ENCODE measurements at places on chromosomes 2 and 18. TPM values are rescaled to one million over a fixed set of nuclear protein-coding genes. Genes with fewer than 3 reads are reported as not detected.

Gene ENOSF1
- polyA plus RNA-seq: 30.8 TPM

Gene CCDC148
- polyA plus RNA-seq: 0.26 TPM

DNA sequence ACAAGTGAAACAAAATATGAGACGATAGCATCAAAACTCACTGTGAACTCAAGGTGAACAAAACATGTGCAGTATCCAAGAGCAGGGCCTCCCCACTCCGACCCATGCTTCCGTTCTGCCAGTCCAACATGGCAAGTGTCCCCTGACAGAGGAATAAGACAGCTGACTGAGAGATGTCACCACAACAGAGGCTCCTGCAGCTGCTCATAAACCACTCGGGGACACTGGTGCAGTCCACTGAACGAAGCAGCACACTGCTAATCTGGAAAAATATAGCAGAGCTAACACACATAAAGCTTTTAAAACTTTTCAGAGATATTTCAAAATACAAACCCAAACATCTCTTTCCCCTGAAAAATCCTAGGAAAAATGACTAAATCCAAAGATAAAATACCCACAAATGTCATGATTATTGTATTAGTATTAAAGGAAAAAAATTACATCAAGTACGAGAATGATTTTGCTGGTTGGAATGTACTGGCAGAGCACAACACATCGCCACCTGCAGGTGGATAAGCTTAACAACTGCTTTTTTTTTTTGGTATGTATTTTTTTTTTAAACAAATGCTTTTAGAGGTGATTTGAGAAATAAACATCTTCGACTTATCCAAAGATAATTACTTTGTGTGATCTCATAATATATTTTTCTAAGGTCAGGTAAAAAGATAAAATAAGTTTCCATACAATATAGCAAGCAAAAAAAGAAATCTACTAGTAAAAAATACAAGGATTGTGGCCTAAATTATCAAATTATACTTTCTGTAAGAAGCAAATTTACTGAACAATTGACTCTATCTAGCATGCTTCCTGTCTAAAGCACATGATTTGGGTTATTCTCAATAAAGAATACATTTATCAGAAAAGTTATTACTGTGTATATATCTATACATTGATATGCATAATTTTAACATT is 18.6 kb downstream of the THADA start:
- DNase-seq: peak; percentile 40

DNA sequence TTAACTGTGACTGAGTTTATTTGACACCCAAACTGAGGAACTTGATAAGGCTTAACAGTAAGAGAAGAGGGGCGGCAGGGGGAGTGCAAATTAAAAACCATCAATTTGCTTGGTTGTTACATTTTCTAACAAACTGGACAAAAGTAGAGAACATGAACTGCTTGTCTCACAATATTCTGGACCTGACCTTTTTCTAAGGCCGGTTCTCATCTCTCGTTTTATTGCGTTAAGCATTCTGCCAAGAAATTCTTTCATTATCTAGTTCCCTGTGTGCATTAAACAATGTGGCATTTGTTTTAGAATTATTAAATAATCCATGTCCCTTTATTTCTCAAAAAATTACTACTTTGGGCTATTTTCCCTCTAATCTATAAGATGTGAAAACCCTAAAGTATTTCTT is 565.2 kb upstream of the PKDCC start:
- DNase-seq: no peak

DNA sequence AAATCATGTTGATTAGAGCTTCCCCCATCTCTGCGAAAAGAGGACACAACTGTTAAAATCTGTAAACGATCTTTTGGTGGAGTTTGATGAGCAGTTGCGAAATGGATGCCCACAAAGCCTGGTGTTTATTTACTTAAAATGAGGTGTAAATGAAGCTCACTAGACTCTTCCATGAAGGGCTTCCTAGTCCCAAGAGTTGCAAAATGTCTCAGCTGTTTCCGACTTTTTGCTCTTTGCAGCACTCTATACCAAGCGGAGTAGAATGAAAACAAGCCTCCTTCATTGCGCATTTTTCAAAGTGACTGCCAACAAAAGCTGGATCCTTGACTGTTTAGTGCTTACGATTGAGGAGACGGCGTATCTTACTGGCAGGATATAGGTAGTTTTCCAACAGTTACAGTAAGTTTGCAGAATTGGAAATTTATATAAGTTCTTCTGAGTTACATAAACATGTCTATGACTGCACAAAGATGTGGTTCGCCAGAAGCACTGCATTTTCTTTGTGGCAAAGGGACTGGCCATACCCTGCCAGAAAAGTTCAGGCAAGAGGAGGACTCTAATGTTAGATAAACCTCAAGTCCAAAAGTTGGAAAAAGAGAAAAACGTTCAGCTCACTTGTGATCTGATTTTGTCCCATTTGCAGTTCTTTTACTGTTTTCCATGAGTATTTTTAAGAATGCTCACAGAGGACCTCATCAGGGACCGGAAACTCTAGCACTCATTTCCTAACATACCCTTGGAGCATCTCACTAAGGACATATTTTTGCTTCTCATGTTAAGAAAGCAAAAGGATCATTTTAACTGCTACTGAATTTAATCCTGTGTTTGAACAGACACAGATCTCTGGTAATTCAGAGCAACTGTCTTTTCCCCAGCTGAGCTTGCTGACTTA is 42.7 kb downstream of the COLEC12 start:
- DNase-seq: peak; percentile 72

- DNase-seq: no peak
Observed at GRCh38 chr2:168793596-168793995, 8.8 kb upstream of the NOSTRIN start.

- no peak for DNase-seq
Observed at GRCh38 chr2:196276421-196276820, 105.0 kb upstream of the STK17B start.

GRCh38 chr2:23624378-23624777 is 239.4 kb downstream of the KLHL29 start:
- no peak for DNase-seq

GRCh38 chr2:6487765-6488164 is 377.9 kb downstream of the CMPK2 start:
- DNase-seq: no peak

Gene WDPCP
- 8.6 TPM for polyA plus RNA-seq

- DNase-seq: no peak
Observed at GRCh38 chr2:67240507-67240906, 156.6 kb upstream of the ETAA1 start.

DNA sequence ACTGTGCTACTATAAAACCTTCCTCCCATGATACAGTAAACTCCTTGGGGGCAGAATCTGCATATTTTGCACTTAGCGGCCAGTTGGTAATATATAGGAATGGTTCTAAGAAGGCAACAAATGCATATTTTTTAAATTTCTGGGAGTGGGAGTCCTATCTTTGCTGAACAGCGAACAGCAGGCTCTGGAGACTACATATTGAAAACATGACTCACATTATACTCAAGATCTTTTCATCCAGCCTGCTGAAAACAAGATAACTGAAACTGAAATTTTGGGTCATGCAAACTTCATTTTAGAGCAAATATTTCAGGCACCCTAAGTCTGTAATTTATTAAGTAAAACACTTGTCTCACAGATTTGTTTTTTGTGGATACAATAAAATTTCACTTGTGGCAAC is 122.2 kb downstream of the SATB2 start:
- no peak for DNase-seq

GRCh38 chr2:29777161-29777560 is 144.2 kb downstream of the ALK start:
- DNase-seq: no peak

DNA sequence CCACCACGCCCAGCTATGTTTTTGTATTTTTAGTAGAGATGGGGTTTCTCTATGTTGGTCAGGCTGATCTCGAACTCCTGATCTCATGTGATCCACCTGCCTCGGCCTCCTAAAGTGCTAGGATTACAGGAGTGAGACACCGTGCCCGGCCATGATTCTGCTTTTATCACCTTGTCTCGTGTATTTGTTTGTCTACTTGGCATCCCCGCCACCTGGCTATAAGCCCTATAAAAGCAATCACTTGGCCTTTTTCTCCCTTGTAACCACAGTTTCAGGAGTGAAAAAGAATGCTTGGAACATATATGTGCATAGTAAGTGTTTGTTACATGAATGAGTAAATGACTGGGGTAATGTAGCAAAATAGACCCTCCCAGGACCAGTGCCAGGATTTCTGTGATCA is 77.5 kb upstream of the PAPOLG start:
- DNase-seq: no peak

DNA sequence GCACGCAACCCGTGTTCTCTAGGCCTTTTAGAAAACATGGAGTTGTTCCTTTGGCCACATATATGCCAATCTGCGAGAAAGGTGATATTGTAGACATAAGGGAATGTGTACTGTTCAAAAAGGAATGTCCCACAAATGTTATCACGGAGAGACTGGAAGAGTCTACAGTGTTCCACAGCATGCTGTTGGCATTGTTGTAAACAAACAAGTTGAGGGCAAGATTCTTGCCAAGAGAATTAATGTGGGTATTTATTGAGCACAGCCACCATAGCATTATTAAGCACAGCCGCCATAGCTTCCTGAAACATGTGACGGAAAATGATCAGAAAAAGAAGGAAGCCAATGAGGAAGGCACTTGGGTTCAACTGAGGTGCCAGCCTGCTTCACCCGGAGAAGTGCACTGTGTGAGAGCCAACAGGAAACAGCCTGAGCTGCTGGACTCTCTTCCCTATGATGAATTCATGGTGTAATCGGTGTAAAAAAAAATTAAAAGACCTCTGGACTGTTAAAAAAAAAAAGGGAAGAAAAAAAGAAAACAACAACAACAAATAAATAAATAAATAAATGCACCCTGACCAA is 29.0 kb upstream of the REL start:
- DNase-seq: no peak

Gene IL36RN
- polyA plus RNA-seq: not detected

DNA sequence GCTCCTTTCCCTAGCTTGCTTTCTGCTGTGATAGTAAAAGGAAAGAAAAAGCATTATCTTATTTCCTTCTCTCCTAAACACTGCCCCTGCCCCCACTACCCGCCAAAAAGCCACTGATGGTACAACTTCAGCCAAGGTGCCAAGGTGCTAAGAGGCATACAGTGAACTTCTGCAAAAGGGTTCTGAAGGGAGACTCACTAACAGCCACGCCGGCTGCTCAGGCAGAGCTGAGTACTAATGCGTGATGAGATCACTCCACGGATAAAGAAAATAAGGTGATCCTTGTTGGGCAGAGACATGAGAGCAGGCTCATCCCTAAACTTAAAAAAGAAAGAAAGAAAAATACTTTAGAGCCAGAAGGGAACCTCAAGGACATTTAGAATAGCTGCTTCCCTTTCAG is 60.5 kb upstream of the PXDN start:
- DNase-seq: no peak

DNA sequence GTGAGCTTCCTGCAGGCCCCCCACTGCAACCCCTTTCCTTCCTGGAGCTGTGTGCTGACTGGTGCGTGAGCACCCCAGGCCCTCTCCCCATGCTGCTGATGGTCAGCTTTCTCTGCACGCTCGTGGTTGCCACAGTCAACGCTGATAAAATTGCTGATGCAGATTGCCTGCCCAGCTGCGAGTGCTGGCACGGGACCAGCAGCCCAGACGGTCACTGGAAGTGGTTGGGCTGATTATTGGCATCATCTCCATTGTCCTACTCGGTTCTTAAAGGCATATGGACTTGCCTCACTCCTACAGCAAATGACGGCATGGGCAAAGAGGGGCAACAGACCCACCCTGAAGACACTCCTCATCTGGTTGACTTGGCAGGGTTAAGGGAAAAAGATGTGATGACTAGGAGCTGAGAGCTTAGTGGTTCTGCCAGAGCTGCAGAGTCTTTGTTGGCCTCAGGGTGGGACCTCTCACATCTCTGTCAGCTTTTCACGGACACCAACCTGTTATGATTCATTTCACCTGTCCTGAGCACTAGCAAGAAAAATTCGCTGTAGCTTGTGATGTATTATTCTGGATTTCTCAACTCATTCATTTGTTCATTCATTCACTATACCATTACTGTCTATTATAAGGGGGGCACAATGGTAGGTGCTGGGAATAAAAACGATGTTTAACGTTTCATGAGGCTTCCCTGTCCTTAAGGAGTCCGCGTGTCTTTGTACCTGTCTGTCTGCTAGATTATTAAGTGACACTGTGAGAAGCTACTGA is 38.4 kb downstream of the PAX8 start:
- DNase-seq: peak; percentile 90

DNA sequence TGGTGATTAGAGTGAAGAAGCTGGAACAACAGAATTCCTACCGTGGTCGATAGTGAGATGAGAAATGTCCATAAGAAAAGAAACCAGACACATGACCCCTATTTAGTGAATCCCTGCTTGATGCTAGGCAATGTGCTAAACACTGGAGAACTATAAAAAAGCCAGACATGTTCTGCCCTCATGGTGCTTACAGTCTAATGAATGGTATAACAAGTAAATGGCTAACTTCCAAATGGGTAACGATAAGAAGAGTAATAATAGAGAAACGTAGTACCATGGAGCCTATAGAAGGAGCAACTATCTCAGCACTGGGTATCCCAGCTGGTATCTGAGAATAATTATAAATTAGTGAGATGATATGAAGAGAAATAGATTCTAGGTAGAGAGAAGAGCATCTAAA is 5.0 kb downstream of the DSG2 start:
- DNase-seq: no peak

DNA sequence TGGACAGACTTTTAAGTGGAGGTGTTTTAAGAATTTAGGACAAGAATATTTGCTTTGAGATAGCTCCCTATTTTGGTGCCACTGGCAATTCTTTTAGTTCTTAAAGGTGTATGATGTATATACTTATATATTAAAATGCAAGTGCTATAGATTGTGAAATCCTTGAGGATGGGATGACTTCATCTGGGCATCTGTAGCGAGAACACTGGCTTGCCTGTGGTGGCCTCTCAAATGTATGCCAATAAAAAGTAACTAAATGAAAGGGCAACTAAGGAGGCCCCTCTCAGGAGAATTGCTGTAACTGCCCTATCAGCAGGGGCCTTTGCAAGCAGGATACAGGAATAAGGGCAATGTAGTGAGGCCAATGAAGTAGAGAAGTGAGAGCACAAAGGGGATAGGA is 2.6 kb upstream of the THUMPD2 start:
- DNase-seq: no peak

Gene MOCOS
- 0.10 TPM for polyA plus RNA-seq

GRCh38 chr2:241796610-241797138 is 12.3 kb upstream of the NEU4 start:
- no peak for DNase-seq

DNA sequence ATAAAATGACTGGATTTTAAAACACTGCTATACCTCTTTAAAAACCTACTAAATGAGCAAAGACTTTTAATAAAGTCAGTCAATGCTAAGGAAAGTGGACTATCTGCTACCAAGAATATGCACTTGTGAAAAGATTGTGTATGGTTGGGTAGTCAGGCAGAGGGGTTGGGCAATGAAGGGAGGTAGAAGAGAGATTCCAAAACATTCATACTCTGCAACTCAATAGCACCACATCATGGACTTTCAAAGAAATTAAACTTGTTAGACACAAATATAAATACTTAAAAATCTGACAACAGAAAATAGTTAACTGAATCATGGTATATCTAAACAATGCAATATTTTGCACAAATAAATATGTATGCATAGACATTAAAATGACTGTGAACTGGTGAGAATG is 139.9 kb upstream of the MAPRE2 start:
- no peak for DNase-seq

Gene TRABD2A
- polyA plus RNA-seq: 0.52 TPM

Gene IL37
- not detected for polyA plus RNA-seq

Data from hindlimb muscle (tissue), 1 donor.